Brain microvascular endothelial cell (primary cell): ENCODE measurements at places on chromosomes 13 and 19.
A peak's percentile ranks its signal among the peaks of the same experiment; 100 is the strongest.

DNA sequence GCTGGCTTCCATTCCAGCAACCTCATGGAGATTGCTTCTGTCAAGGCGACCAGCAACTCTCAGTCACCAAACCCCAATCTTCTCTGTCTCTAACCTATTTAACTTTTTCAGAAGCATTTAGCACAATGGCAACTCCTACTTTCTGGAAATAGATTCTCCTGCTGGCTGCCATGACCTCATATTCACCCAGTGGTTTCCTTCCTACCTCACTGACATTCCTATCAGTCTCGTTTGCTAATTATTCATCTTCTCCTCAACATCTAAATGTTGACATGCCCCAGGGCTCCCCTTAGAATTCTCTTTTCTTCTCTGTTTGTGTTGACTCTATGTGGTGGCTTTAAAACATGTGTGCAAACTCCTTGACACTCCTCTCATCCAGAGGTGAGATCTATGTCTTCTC, 106.7 kb downstream of the OLFM4 start:
- no peak for DNase-seq

DNA sequence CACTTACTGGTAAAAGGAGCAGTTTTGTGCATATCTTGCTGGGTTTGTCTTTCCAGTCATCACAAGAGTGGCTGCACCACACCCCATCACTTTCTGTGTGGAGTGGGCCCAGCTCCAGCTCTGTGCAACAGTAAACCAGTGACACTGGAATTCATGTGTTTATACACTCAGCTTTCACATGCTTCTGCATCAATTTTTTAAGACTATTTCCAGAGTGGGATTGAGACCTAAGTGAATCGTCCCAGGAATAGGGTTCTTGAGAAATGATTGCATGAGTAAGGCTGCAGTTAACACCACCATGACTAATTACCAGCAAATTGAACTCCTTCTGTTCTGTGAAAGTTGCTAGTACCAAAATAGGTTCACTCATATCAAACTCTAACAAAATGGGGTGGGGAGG, 5.3 kb upstream of the CFAP97D2 start:
- DNase-seq, result no peak

DNA sequence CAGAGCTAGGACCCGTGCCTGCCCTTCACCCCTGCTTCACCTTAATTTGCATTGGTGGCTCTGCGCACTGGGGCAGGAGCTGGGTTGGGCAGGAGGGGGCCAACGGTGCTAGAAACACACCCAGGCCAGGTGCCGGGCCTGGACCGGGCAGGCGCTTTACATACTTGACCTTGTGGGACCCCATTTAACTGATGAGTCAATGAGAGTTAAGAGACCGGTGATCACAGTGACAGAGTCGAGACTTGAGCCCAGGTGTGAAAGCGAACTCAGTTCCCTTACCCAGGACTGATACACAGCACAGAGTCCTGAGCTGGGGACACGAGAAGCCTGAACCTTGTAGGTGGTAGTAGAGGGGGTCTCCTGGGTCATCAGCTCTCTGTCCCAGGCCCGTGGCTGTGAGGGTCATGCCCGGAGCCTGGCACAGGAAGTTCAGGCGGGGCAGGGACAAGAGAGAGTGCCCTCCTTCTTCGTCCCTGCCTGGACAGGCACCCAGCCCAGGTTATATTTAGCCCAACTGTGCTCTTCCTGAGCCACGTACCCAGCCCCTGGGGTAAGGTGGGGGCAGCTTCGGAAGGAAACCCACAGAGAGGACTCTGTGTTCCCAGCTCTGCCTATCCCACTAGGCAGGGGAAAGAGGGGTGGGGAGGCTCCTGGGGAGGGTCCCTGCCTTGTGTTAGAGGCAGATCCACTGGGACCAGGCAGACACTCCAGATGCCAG, 1.9 kb downstream of the PRX start:
- DNase-seq, result no peak

DNA sequence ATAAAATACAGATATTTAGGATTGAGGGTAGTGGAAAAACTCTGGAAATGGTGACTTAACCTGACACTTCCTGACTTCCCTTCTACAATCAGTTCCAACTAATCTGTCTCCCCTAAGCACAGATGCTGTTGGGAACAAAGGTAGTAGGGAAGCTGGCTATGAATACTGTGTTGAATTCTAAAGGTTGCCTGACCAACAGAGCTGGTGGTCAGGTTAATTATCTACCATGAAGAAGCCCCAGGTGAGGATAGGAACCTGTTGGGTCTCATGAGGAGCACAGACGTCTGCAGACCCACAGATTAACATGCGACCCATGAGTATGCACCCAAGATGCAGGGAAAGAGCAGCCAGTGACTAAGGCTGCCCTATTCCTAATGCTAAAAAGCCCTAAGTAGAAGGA, 172.3 kb downstream of the DIAPH3 start:
- DNase-seq, result no peak

DNA sequence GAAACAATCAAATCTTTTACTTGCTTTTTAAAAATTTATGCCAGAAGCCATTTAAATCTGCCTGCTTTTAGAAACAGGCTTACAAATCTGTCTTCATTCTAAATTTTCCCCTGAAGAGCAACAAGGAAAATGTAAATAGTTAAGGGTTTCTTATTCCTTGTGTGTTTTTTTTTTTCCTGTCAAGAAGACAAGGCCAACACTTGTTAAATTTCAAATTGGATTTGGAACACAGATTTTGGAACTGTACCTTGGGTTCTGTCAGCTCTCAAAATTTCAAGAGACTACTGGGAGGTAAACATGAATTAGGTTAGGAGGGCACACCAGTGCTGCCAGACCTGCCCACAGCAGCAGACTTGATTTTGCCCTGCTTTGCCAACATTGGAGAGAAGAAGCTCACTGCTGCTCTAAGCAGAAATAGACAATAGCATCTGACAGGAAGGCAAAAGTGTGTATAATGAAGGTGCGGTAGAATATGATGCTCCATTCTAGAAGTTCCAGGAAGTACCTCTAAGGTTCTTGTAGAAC, 121.7 kb downstream of the NHLRC3 start:
- no peak for DNase-seq

- DNase-seq, result no peak
Measured at GRCh38 chr13:75610466-75610865, 25.7 kb upstream of the LMO7 start.

DNA sequence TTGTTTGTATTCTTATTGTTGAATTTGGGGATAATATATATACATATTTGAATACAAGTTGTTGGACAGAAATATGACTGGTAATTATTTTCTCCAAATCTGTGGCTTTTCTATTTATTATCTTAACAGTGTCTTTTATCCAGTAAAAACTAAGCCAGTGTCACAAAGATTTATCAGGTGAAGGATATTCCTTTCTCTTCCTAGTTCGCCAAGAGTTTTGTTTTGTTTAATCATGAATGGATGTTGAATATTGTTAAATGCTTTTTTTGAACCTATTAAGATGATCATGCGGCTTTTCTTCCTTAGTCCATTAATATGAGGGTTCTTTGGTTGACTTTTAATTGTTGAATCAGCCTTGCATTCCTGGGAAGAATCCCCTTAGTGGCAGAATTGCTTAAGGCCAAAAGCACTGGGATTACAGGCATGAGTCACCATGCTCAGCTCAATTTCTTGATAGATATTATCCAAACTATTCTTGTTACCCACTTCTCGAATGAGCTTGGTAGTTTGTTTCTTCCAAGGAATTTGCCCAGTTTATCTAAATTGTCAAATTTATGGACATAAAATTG, 53.3 kb downstream of the TEX26 start:
- peak; percentile 12 for DNase-seq

GRCh38 chr19:32287811-32288227, 57.6 kb upstream of the ZNF507 start:
- DNase-seq, result peak; percentile 68

DNA sequence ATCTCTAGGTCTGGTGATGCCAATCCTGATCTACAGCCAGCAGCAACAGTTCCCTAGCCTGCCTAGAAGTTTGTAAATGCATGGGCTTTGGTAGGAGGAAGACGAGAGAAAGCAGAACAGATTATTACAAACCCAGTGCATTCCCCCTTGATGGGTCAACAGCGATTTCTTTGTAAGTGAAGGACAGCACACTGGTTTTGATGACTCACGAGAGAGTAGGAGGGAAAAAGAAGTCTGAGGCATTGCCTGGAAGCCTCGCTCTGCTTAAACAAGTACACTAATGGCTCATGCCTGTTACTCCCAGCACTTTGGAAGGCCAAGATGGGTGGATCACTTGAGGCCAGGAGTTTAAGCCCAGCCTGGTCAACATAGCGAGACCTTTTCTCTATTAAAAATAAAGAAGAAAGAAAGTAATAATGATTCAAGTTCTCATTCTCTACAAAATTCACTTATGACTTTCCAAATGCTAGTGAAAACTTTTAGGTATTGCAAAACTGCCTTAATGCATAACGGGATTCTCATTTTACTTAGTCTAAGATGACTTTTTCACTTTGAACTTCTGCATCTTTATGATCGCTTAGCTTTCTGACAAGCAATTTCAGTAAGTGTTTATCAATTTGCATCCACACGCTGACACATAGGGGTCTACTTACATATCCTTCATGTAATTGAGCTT, 47.7 kb upstream of the USPL1 start:
- DNase-seq, result peak; percentile 92

GRCh38 chr19:35348911-35349611, 1.4 kb downstream of the FFAR1 start:
- no peak for DNase-seq

GRCh38 chr13:50927701-50928100, 18.1 kb downstream of the RNASEH2B start:
- DNase-seq, result no peak

DNA sequence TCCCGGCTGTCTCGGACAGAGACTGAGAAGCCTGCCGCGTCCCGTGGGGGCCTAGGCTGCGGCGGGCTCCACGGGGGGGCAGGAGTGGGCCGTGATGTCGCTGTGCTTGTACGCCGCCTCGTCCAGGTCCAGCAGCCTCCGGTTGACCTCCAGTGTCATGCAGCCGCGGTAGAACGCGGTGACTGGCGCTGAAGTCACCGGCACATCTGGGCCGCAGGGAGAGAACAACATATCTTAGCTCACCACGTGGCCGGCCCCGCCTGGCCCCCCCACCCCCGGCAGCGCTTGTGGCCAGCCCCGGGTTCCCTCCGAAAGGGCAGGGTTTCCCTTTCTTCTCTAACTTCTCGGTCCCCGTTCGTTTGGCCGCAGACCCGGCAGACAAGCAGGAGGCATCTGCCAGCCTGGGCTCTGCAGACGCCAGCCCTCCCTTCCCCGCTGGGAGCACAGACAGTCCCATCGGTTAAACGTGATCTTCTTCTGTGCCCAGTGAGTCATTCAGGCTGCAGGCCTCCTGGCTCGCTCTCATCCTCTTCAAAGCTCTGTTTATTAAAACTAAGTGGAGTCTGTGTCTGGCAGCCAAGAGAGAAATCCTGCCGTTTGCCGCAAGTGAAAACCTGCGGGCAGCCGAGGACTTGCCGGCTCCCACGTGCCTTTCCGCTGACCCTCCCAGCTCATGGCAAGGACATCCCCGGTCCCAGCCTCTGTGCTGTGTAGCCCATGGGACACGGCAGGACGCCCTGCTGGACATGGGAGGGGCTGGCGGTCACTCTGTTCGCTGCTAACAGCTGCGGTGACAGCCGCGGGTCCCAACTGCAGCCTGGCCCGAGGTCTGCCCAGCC, 42.8 kb downstream of the GAS6 start:
- DNase-seq, result peak; percentile 92

GRCh38 chr13:83819611-83820010, 62.7 kb downstream of the SLITRK1 start:
- DNase-seq, result no peak

DNA sequence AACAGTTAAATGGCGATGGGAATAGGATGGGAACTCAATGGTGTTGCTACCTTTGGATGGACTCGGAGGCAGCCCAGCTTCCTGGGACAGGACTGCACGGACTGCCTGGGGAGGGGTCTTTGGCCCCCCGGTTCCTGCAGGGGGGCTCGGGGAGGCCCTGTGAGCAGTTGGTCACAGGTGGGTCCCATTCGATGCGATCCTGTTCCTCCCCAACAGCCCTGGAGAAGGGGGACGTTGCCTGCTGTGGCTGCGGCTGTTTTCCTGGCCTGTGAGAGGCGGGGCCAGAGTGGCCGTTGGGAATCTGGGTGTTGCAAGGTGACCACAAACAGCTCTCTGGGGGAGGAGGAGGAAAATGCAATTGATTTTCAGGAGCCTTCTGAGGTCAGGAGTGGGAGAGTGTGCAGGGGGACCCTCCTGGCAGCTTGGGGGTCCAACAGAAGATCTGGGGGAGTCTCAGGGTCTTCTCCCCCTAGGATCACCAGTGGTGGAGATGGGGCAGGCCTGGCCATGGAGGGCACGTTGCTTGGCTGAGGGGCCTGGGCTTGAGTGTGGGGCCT, 1.9 kb upstream of the PLPPR3 start:
- DNase-seq, result no peak
